Stimulated activated CD4-positive, alpha-beta T cell treated with anti-CD3 and anti-CD28 coated beads, Interleukin-4, amount 100 ng/mL, for 1 hour (primary cell): ENCODE measurements at places on chromosomes 3 and 15.

DNA sequence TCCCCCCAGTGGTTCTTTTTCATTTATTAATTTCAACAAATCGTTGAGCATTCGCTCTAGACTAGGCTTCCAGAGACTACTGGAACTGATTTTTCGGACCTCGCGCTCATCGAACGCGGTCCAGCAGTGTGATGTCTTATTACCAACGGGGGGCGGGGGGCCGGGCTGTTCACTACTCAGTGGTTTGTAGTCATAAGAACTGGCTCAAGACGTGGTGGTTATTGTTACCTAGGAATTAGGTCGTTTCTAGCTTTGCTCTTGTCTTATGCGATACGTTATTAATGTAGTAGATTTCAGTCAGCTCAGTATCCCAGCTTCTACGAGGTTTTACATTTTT lies 858 bp downstream of the RBM5 start:
- no peak for DNase-seq

- DNase-seq, result peak; percentile 82
Observed at GRCh38 chr15:40859206-40859851, 14.7 kb downstream of the RHOV start.

- DNase-seq, result no peak
Observed at GRCh38 chr15:58573270-58573669, 141.5 kb downstream of the LIPC start.

GRCh38 chr15:47035475-47036406 lies 681.6 kb upstream of the SEMA6D start:
- no peak for DNase-seq

- DNase-seq, result no peak
Observed at GRCh38 chr3:31250116-31250777, 282.5 kb upstream of the STT3B start.

GRCh38 chr15:29094711-29095110 lies 174.9 kb downstream of the NSMCE3 start:
- DNase-seq, result no peak

DNA sequence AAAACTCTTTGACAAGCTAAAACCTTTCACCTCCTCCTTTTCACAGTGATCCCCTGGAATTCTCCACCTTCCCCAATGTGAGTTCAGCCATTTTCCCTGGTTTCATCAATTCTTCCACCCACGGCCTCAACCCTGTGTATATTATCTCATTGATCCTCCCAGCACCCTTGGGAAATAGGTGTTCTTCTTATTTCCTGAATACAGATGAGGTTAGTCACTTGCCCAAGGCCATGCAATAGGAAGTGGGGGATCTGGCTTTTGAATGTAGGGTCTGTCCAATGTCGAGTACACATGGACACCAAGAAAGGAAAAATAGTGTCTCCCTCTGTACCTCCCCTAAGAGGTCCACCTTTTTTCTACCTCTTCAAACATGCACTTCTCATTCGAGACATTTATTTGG lies 262.8 kb upstream of the ST8SIA2 start:
- no peak for DNase-seq

DNA sequence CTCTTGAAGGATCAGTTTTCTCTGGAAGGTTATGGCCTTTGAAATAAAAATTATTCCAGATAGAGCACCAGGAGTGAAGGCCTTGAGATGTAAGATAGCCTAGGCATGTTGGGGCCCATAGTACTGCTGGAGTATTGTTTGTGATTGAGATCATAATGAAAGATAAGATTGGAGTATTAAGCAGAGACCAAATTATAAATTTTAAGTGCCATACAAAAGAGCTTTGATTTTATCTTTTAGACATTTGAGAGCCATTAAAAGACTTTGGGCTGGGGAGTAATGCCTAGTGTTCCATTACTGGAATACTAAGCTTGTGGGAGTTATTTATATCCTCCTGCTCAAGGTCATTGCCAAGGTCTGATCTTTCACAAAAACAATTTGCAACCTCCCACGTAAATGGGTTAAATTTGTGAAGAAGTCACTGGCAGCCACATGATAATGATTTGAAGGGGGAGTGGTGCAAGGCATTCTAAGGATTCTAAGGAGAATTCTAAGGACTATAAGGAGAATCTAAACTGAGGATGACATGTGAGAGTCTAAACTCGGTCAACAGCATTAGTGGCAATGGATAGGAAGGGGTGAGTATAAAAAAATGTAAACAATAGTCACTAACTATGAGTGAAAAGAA lies 12.8 kb downstream of the ELL3 start:
- no peak for DNase-seq

DNA sequence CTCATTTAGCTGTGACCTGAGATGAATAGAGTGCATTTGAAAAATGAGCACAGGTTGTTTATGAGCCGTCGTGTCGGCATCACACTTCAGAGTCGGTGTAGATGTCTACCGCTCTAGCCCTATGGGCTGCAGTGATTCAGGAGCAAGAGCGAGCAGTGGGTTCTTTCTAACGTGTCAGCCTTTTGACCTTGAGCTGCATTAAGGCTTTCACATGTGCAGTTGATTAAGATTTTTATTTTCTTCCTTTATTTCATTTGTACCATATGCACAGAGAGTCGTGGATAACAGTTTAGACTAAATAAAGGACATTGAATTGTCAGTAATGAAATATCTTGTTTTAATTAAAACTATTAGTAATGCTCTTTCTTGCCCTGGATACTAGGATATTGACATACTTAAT lies 368.2 kb downstream of the PTPRG start:
- DNase-seq, result no peak

- DNase-seq, result no peak
Observed at GRCh38 chr15:99442252-99442897, 123.4 kb upstream of the MEF2A start.

DNA sequence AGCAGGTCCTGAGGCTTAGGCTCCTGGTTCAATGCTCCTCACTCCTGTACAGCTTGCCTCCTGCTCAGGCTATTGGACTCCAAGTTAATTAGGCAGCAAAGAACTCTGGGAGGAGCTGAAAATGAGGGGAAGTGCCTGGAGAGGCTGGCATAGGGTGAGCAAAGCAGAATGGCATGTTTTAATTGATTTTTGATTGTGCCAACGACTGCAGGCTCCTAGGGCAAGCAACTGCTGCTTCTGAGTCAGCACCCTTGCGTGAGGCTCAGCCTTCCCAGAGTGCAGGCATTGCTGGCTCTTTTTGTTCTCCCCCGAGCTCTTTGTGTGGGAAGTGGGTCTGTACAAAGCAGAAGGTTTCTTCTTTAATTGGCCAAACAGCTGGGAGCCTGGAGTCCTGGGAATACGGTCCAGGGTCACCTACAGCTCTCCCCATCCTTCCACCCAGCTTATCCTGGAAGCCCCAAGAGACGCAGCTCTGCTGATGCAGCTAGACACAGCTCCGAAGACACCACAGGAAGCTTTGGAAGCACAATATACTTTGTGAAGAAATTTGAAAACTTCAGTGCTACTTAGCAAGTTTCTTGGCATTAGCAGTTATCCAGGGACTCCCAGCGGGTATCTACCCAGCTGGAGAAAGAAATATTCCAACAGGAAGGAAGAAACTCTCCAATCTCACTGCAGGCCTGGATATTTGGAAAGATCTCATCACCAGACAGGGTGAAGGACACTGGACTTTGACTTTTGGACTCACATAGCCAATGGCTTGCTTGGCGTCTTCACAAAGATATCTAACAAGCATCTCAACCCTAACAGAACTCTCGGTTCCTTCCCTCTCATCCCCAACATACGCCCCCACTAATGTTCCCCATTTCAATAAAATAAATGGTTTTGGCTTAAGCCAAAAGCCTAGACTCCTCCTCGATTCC lies 76.8 kb downstream of the BDH1 start:
- no peak for DNase-seq

DNA sequence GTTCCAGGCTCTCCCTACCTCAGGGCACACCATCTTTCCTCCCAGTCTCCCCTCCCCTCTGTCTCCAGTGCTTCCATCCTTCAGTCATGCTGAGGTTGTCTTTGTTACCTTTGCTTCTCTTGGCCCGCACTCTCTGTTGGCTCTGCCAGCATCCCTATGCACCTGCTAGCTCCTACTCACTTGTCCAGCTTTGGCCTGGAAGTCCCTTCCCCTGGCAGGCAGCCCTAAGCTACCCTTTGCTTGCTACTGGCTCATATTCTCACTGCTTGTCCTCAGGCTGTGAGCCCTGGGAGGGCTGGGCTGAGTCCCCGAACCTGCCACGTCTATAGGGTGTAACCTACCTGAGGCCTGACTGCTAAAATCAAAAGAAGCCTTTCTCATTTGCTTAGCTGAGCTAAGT lies 122.7 kb downstream of the PGPEP1L start:
- no peak for DNase-seq

GRCh38 chr3:122671553-122671952 lies 9.1 kb upstream of the PARP14 start:
- DNase-seq, result no peak
